ENCODE measurements at places on chromosomes 5 and 9.

DNA sequence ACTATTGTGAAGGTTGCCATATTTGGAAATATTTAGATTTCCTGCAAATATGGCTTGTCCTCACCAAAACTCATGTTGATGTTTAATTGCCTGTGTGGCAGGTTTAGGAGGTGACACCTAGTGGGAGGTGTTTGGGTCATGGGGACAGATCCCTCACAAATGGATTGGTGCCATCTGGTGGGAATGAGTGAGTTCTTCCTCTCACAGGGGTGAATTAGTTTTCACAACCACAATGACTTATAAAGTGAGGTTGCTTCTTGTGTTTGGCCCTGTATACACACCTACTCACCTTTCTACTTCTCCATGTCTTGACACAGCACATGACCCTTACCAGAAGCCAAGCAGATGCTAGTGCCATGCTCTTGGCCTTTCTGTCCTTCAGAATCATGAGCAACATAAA is 41.1 kb downstream of the ISOC1 start:
- peak; percentile 14 for DNase-seq

- peak; percentile 93 for DNase-seq
Observed at GRCh38 chr9:112333639-112334431, 416 bp upstream of the PTBP3 start.

DNA sequence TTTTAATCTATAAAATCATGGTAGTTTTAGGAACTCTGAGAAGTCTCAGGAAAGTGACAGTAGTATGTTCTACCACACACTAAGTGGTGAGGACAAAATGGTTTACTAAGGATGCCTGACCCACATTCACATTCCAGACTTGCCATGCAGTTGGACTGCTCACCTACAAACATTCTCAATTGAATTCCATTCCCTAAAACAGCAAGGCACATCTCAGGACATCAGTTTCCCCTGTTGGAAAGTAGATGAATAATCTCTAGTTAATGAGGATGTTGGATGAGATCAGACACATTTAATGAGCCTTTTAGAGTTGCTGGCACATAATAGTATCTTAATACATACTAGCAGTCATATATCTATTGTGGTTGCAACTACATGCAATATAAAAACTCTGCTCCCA is 76.6 kb downstream of the ZNF618 start:
- no peak for DNase-seq

- no peak for DNase-seq
Observed at GRCh38 chr5:160266044-160266443, 36.7 kb downstream of the FABP6 start.

GRCh38 chr9:79877943-79878602 is 306.3 kb downstream of the TLE4 start:
- DNase-seq: no peak

- DNase-seq: no peak
Observed at GRCh38 chr5:139644646-139645429, 3.3 kb upstream of the CXXC5 start.

DNA sequence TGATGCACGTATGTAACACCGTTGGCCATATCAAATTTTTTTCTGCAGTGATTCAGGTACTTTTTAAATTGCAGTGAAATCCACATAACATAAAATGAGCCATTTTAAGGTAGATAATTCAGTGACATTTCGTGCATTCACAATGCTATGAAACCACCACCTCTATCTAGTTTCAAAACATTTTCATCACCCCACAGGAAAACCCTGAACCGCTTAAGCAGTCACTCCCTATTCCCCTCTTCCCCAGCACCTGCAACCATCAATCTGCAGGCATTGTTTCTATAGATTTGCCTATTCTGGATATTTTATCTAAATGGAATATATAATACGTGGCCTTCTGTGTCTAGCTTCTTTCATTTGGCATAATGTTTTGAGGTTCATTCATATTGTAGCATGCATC is 79.2 kb downstream of the BOD1 start:
- no peak for DNase-seq

DNA sequence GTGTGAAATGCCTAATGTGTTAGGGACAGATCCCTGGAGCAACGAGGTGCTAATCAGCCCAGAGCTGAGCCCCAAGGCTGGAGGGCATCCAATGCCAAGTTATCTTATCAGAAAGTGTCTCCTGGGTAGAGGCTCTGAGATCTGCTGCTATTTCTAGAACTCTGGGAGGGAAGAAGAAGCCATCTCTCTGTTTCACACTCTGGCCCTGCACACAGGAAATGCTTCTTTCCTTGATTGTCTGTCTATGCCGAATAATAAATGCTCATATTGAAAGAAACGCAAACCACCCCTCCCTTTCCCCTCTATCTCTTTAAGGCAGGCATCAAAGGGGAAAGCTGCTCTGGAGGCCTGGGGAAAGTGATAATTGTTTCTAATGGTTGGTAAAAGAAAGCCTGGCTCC is 166.7 kb downstream of the PAPPA start:
- DNase-seq: no peak

DNA sequence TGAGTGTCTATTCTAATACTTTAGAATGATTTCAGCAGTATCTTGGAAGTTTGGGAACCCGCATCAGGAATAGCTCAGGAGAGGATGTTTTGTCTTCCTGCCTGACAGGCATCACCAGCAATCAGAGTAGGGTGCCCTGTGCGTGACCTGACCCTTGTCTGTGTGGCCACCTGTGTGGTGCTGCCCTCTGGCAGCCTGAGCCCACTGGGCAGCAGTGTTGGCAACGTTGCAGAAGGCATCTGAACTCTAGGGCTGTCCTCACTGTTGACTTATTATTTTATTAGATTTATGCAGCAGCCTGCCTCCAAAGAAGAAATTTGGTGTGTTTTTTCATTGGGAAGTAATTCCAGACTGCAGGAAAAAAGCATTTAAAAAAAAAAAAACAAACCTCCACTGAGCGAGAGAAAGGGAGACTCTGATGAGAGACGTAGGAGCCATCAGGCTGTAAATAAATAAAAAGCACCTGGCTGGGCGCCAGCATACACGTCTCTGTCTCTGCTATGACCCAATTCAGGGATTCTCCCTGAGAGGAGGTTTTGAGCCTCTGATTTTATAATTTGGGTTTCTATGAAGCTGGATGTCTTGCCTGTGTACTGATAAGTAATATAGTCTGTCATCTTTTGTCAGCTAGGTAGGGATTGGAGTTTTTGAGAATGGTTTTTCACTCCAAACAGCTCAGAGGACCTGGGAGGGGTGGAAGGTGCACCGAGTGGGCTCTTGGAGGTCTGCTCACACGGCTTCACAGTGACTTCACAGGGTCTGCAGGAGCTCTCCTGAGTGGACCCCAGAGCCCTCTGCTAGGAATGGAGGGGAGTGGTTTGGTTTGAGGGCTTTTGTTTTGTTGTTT is 49.0 kb downstream of the FAM78A start:
- no peak for DNase-seq

DNA sequence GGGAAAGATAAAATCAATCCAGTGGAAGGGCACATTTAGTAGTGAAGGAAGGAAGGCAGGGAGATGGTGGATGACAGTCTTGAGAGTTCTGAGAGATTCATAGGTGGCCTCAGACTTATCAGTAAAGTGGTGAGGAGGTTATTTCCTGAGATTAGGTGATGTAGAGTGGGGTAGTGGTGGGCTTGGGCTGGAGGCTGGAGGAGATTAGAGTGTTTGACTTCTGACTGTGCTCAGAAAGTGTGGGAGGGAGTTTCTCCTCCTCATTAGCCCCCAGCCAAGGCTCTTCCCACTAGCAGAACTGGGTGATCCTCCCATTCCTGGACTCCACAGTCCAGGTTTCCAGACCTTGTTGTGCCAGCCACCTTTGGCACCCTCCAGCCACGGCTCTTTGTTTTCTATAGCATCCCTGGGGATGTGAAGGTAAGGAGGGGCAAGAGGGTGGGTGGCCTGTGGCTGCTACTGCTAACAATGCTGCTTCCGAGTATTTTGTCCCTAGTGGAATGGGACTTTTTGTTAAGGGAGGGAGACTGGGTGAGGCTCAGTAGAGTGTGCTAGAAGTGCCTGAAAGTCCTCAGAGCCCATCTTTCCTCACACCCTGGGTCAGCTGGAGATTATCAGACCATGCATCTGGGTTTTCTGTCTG is 94.4 kb downstream of the ADRB2 start:
- DNase-seq: no peak

GRCh38 chr5:78354066-78354670 is 6.2 kb upstream of the SCAMP1 start:
- DNase-seq: no peak

DNA sequence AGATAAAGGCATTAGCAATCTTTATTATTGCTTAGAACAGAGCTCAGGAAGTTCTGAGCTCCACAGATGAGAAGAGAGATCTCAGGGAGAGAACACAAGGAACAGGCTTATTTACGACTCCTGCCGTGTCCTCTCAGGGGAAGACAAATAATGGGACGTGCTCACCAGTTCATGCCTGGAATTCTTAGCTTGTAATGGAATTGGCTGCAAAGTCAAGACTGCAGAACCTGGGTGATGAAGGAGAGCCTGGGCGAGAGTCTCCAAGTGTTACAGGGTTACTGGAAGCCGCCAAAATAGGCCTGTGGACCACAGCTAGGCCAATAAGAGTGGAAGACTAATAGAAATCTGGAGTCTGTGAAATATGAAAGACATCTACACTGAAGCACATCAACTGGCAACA is 174.5 kb upstream of the ADAMTSL1 start:
- no peak for DNase-seq

- no peak for DNase-seq
Observed at GRCh38 chr9:26334706-26335105, 557.9 kb downstream of the CAAP1 start.

GRCh38 chr5:169812786-169813185 is 167.5 kb downstream of the INSYN2B start:
- no peak for DNase-seq

DNA sequence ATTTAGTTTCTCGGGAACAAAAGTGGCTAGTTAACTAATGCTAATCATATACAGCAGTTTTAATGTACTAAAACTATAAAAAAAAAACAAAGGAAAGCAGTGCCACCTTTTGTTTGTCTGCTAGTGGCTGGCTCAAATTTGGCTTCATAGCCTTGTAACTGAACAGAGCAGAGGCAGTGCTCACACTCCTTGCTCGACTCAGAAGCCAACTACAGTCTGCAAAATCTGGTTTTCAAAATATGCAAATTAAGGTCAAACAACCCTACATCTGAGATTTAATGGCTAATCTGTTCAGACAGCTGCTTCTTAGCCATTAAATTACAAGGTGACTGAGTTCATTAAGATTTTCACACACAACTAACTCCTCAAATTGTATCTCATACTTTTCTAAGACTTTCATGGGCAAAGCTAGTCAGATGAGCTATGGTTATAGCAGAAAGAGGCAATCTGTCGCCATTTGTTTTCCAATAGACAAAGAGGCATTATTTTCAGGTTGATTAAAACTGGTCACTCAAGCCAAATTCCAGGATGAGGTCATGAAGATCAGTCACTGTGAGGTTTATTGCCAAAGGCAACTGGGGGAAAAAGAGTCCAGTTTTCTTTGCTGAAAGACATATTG is 56.8 kb upstream of the EPB41L4A start:
- DNase-seq: no peak

DNA sequence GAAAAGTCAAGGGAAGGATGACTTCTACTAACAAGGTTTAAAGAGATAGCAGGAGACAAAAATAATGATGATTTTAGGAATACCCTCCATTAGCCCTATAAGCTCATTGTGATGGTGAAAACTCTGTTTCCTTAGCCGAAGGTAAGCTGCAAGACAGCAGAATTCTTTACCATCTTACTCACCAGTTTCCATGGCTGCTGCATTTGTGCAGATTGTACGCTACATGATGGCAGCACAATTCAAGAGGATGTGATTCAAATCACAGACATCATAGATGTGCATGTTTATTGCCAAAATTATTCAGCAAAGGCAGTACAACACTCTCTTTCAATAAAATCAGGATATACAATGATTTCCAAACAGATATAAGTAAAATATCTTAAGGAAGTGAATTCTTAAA is 175.6 kb downstream of the SPATA31D1 start:
- no peak for DNase-seq

DNA sequence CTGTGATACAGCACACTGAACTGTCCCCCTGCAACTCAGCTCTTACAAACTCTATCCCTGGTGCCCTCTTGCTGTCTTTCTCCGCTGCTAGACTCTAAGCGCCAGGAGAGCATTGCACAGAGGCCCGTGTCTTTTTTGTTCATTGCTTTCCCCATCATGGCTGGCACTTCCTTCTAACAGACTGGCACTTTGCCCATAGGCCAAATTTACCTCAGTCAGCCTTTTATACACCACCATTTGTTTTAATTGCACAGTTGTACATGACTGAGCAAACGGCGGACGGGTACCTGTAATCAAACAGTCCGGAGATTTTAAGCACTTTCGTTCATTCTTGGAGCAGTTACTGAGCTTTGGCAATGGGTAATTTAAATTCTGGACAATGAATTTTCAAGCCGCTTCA is 102.2 kb upstream of the CLINT1 start:
- no peak for DNase-seq

DNA sequence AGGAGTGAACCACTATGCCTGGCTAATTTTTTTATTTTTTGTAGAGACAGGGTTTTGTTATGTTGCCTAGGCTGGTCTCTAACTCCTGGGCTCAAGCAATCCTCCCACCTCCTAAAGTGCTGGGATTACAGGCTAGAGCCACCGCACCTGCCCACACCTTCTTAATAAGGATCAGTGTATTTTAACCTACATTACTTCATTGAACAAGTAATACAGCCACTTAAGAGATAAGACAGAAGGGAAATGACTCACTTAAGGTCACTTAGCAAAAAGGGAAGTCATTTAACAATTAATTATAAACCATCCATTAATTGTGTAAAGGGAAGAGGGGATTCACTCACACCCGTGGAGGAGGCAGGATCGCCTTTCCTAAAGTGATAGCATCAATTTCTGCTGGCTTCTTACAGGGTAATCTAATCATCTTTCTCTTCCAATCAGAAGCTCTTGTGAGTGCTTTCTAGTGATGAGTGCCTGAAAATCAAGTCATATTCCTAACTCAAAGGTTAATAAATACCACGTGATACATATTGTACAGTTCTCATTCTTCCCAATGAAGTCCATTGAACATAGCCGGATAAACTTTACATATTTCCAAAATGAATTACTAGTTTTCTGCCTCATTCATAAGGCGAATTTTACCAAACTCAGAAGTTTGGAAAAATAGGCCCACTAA is 3.5 kb downstream of the FBXW11 start:
- no peak for DNase-seq

GRCh38 chr5:175920231-175920811 is 47.8 kb downstream of the THOC3 start:
- DNase-seq: no peak

DNA sequence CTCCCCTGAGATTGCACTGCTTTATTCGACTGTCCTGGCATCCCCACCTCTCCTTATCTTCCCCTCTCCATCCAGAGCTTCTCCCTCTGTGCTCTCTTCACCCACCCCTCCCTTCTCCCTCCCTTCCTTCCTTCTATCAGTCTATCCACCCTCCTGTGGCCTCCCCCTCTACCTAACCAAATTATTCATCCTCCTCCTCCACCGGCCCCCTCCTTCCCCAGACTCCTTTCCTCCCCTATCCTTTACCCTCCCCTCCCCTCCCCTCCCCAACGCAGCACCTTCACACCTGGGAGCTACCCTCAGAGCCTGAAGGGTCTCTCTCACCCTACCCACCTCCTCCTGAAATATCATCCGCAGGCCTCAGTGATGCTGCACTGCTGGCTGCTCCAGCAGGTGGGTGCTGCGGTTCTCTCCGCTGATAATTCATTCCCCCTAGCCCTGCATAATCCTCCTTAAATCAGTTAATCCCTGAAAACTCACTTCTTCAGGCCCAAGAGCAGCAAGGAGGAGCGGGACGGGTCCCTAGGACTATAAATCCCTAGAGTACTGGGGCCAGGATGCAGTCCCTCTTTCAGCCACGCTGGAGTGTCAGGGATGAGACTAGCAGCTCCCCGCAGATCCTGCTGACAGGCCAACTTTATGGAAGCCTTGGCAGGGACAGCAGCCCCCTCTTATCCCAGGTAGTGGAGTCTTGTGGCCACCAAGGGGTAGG is 97.8 kb downstream of the PCDH1 start:
- no peak for DNase-seq

GRCh38 chr5:119405419-119405818 is 46.9 kb upstream of the HSD17B4 start:
- DNase-seq: no peak

Data from activated T-cell treated with anti-CD3 and anti-CD28 coated beads, Interleukin-2, amount 50 U/mL, for 72 hours (primary cell).